ENCODE measurements at places on chromosomes 6 and 20.

DNA sequence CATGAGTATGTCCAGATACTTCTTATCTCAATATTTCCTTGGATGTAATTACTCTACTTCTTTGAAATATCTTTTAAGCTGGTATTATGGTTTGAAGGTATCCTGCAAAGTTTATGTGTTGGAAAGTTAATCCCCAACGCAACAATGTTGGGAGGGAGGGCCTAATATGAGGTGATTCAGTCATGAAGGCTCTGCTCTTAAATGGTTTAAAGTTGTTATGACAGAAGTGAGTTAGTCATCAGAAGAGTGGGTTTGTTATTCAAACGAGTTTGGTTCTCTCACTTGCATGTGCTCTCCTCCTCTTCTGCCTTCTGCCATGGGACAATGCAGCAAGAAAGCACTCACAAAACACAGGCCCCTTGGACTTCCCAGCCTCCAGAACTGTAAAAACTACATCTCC lies 176.3 kb downstream of the KCNQ5 start:
- no peak for DNase-seq

DNA sequence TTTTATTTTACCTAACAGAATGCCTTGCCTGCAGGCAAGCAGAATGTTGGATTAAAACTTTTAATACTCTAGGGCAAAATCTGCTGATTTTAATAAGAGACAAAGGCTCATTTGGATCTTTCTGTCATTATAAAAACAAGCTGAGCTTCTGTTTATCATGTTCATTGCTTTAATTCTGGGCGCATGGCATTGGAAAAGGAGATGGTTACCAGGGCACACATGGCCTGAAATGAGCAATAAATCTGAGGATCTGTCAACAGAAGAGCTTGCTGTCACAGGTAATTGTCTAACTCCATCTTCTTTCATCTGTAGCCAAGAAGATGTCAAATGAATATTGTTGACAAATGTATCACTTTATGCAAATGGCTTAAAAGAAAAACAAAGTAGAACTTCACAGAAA lies 439.6 kb downstream of the DOK5 start:
- no peak for DNase-seq

- no peak for DNase-seq
Observed at GRCh38 chr6:157800420-157801237, 22.4 kb upstream of the SNX9 start.

GRCh38 chr20:701401-702129 lies 26.0 kb upstream of the SCRT2 start:
- no peak for DNase-seq

- DNase-seq: no peak
Observed at GRCh38 chr6:75145976-75146375, 59.9 kb downstream of the COL12A1 start.

DNA sequence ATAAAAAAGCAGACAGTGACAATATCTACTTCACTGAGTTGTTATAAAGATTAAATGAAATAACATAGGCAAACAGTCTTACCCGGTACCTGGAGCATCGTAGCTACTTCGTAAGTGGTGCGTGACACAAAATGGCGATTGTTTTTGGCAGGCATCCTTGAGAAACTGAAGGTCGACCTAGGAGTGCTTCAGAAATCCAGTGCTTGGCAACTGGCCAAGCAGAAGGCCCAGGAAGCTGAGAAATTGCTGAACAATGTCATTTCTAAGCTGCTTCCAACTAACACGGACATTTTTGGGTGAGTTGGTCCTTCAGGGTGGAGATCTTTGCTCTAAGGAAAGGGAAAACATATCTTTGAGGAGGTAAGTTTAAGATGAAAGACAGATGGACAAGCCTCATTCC lies 4.8 kb downstream of the BPIFA2 start:
- peak; percentile 6 for DNase-seq

- DNase-seq: no peak
Observed at GRCh38 chr6:108798670-108799353, 49.4 kb upstream of the ARMC2 start.

GRCh38 chr20:41507436-41507835 lies 110.7 kb downstream of the CHD6 start:
- no peak for DNase-seq

DNA sequence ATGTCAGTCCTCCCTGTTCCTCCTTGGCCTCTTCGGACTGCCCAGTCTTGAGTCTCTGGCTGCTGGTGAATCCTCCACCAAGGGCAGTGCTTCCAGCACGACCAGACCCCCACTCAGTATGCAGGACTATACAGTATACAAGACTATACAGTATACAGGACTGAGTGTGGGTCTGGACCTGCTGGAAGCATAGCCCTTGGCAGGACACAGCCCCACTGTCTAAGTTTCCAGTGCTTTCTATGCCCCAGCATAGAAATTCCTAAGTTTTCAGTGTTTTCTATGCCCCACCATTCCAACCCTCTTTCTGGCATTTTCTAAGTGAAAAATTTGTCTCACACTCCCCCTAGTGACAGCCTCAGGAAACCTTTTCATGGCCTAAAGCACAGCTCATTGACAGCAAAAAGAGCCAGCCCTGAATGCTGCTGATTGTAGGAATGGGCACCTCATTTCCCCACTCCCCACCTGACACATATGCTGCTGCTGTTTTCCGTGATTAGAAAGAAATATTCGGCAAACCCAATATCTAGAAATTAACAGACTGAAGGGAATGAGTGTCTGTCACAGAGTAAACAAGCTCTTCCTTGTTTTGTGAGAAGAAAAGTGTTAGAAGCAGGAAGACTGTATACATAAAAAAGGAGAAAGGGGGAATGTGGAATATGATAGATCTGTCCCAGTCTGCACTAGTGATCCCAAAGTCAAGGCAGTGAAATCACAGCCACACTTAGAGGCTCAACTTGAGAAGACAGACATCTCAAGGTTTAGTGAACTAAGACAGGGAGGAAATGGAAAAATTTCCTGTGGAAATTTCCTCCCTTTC lies 206.9 kb downstream of the IBTK start:
- peak; percentile 45 for DNase-seq

DNA sequence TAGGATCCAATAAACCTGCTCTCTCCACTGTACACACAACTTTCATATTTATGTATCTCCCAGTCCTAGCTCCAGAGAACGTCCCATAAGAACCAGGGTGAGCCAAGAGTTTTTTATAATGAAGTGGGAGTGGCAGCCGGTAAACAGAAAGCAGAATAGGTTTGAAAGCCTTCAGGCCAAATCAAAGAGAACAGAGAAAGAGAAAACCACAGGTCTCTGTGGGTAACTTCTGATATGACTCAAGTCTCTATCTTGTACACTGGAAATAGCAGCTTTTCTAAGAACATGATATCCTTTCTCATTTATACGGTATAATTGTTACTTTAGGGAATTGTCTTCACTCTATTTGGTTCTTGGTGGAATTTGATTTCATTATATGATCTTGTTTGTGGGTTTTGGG lies 273.6 kb downstream of the PACRG start:
- DNase-seq: no peak

DNA sequence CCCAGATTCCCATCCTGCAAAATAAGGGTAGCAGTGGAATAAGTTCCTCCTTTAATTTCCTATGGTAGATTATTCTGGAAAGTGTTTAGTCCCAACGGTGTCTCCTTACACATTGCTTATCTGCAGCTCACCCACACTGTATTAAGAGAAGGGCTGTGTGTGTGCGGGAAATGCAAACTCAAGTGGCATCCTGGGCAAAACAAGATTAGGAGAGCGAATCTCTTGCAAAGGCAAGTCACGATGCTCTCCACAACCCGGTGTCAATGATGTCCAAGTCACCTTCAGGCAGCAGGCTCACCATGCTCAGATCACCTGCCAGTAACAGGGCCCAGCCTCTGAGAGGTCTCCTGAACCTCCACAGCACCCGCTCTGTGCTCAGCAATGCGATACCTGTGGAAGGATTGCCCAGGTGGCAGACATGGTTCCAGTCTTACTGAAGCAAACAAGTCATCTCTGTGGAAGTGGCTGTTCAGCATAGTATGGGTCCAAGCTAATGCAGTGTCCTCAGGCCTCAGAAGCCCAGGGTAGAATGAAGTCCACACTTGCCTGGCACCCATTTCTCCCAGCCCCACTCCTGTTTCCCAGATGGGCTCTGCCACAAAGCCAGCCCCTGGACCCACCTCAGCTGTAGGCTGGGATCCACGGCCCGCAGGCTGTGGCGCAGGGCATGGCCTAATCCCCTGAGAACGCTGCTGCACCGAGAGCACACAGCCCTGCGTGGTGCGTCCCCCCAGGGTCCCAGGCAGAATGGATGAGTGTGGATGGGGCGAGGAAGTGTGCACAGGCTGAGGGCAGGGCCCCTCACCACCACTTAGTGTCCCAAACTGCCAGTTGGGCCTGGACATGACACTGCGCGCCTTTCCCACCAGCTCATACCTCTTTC lies 101.2 kb downstream of the PXDC1 start:
- no peak for DNase-seq

DNA sequence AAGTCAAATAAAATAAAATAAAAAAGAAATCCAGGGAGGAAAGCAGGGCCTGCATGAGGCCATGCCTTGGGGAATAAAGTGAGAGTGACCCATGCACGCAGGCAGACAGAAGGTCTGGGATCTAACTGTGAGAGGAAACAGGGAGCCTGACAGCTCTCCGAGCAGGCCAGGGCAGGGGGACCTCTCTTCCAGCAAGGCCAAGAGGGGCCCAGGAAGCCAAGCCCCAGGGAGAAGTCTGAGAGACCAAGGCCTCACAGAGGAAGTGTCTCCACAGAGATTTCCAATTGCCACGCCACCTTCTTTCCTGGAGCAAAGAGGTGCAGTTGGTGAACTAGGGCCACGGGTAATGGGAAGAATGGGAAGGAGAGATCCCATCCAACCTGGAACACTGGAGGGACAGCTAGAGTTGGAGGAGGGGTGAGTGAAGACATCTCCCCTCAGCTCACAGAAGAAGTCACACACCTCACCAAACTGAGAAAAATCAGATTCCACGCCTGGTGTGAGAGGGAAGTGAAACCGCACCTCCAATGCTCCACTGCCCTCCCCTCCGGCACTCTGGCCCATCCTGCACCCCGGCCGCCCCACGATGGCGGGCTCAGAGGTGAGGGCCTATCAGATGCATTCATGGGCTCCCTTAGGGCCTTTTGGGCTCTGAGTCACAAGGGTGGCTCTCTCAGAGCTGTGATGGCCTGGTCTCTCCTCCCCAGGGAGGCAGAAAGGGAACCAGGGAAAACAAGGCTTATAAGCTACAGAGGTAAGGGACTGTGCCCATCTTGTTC lies 25.1 kb upstream of the TAF8 start:
- no peak for DNase-seq

DNA sequence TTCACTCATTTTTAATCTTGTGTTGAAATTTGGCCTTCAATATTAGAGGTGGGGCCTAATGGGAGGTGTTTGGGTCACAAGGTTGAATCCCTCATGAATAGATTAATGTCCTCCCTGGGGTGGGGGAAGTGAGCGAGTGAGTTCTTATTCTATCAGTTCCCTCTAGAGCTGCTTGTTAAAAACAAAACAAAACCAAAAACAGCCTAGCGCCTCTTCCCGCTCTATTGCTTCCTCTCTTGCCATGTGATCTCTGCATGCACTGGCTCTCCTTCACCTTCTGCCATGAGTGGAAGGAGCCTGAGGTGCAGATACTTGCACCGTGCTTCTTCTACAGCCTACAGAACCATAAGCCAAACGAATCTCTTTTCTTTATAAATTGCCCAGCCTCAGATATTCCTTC lies 89.6 kb upstream of the SLC35F1 start:
- DNase-seq: no peak

- no peak for DNase-seq
Observed at GRCh38 chr6:3500262-3501014, 43.6 kb upstream of the SLC22A23 start.

DNA sequence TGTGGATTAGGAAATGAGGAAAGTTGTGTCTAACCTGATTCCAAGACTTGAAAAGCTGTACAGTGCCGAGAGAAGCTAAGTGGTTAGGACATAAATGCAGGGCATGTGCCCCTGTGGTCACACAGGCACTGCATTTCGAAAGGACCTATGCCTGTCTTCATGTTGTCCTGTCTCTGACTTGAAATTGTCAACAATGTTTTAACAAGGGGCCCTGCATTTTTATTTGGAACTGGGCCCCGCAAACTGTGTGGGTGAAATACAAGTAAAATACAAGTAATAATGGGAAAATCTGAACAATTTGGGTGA lies 38.8 kb downstream of the MRS2 start:
- no peak for DNase-seq

DNA sequence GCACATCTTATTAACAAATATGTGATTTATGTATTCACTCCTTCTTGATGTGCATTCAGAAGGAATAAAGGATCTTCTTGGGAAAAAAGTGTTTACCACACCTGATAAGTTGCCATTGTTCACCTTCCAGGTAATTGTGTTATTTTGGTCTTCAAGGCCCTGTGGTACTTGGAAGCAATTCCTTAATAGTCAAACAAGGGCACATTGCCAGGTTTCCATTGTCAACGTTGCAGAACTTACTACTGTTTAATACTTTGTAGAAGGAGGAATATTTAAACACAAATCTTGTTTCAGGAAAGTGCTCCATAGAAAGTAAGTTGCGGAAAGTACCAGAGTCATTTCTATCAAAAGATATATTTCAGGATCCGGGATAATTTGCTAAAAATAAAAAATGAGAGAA lies 129.5 kb upstream of the SGK1 start:
- no peak for DNase-seq

- DNase-seq: no peak
Observed at GRCh38 chr6:138328210-138328609, 49.5 kb upstream of the SMIM28 start.

- DNase-seq: peak; percentile 72
Observed at GRCh38 chr6:21199262-21199661, 394.3 kb upstream of the SOX4 start.

DNA sequence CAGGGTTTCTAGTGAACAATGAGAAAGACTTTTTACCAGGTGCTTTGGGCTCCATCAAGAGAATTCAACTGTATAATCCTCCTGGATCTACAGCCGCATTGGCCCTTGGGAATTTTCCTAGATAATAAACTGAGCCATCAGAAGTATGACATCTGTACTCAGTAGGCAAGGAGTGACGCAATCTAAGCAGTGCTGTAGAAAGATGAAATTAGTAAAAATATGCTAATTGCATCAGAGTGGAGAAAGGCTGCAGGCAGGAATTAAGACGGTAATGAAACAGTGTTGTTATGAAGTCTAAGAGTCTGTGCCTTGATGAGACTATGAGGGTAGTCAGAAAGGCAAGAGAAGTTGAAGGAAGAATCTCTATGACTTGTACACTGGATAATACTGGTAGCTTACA lies 507.9 kb upstream of the SOX4 start:
- DNase-seq: no peak
